ENCODE measurements at places on chromosomes 1 and 21.
A peak's percentile ranks its signal among the peaks of the same experiment; 100 is the strongest.

DNA sequence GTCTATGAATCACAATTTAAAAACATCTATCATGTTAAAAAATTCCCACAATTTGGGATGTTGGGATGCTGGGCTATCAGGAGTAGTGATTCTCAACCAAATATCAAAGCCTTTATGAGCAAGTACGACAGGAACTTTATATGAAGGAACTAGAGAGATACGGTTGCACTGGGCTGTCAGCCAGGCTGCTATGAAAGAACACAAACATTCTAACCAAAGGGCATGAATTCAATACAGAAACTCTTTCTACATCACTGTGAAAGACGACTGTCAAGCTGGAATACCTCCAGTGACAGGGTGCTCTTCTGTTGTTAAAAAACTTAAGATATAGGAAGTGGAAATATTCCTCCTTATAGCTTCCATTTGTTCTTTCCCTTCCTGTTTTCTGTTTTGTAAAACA lies 9.8 kb downstream of the CACNA1E start:
- no peak for DNase-seq

DNA sequence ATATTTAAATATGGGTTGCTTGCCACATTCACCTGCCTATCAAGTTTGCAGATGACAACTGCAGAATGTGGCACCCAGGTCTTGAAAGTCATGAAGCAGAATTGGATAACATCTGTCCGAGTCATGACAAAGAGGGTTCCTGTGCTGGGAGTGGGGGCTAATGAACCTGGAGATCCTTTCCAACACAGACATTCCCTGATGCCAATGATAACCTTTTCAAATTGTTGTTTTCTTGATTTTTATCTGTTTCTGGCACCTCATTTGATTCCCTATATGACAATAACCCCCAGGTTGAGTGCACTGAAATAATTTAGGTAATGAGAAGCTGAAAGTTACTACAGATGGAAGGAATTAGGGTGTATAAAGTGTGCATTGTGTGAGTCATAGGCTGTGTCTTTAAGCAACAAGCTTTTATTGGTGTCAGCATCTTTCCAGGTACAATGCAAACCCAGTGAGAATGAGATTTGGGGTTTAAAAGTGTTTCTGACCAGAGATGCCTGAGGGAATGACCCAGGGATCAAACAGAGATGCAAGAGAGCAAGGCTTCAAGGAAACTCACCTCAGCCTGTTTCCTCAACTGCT lies 32.0 kb upstream of the IL10 start:
- no peak for DNase-seq

GRCh38 chr1:109091078-109091838 lies 694 bp downstream of the TMEM167B start:
- DNase-seq: no peak

GRCh38 chr1:44588551-44589210 lies 85.6 kb downstream of the TMEM53 start:
- DNase-seq: no peak

DNA sequence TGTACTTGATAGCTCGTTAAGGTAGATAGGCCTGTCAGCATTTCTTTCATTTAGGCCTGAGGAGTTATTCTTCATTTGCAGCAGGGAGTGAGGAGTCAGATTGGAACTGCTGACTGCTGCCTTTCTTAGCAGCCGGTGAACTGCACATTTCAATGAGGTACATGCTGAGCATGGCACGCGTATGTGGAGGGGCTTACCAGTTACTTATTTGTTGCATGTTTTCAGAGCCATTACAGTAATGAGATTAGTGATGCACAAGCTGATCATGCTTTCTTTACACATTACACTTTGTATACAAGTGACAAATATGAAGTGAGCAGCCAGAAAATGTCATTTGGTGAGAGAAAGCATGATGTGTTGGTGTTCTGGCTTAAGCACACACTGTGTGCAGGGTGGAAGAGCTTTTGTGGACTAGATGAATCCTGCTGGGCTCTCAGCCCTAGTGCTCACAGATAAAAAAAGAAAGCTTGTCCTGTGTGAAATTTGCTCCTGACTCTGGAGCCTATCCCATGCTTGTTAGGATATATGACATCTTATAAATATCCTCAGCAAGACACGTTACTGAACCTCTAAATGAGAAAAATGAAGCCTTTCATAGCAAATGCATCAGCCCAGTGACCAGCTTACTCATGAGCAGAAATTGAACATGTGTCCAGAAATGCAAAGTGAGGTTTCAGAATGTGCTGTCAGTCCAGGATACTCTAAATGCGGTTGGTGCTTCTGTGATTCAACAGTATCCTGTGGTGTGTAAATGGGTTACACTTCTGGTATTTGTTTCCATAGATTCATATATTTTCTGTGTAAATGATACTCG lies 574.7 kb upstream of the ADGRL2 start:
- DNase-seq: no peak

DNA sequence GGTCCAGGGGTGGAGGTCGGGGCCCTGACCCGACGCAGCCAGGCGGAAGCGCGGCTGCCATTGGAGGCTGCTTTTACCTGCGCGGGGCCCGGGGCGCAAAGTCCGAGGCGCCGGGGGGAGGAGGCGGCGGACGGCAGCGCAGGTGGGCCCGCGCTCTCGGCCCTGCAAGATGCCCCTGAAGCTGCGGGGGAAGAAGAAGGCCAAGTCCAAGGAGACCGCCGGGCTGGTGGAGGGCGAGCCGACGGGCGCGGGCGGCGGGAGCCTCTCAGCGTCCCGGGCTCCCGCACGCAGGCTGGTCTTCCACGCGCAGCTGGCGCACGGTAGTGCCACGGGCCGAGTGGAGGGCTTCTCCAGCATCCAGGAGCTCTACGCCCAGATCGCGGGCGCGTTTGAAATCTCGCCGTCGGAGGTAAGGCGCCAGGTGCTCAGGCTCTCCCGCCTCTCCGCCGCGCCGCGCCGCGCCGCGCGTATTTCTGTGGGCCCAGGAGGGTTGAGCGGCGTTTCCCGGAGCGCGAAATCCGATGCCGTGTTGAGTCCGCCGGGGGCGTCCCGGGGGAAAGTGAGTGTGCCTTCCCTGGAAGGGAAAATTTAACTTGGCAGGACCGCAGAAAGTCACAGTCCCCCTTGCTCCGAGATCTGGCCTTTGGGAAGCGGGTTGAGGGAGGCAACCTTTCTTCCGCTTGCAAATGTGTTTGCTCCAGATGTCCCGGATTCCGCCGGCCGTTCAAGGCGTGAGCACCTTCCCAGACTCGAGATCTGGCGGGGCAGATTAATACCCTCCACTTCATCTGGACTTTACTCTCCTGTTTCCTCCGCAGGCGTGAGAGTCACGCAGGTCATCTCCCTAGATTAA lies at the start of gene GIPC2:
Gene GIPC2, plus strand, starts transcription at position 41 of the 853 bp plus-strand sequence. Its CDS starts 129 bp downstream, at position 170.
- DNase-seq: no peak

GRCh38 chr1:213666113-213666512 lies 321.7 kb upstream of the PROX1 start:
- no peak for DNase-seq

- DNase-seq: no peak
Observed at GRCh38 chr1:208167261-208167869, 76.8 kb downstream of the PLXNA2 start.

GRCh38 chr1:4271338-4271998 lies 371.4 kb upstream of the C1orf174 start:
- no peak for DNase-seq

DNA sequence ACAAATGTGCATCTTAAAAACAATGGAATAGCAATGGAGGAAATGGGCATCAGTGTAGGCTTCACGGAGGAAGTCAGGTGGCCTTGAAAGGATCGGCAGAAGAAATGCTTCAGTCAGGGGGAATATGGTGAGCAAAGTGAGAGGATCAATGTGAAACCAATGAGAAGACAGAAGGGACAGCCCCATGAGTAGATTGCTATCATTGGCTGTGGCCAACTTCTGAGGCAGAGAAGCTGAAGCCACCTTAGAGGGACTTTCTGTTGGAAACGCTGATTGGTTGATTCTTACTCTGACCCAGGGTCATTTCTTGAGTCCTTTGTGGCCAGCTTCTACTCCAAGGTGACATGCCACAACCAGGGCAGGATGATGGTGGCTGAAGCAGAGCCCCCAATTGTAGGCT lies 130.7 kb upstream of the ZNF648 start:
- DNase-seq: no peak

GRCh38 chr1:93328809-93329760 lies 16.6 kb upstream of the DR1 start:
- DNase-seq: no peak

DNA sequence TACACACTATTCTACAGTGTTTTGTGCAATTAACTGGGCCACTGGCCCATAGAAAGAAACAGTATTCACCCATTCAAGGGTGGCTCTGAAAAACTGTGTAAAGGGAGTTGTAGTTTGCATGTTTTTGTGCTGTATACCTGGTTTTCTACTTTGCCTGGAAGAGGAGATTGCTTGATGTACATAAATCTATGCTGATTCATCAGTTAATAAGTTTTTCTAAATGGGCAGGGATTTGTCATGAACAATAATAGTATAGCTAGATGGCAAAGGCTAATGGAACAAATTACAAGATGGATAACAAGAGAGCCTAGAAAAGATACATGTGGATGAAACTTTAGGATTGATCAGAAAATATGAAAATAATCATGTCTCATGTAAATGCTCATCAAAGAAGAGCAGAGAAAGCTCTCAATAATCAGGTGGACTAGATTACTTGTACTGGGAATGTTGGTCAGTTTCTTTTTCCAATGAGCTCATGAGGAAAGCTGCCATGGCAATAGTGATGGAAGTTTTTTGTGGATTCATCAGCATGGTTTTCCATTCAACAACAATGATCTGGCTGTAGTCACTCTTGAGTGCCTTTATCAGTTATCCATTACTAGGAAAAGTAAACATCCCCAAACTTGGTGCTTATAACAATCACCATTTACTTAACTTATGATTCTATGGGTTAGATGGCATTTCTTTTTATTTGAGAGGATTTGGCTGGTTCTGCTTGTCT lies 602.8 kb downstream of the BRINP3 start:
- no peak for DNase-seq

- DNase-seq: no peak
Observed at GRCh38 chr1:5910666-5911065, 81.6 kb downstream of the NPHP4 start.

GRCh38 chr1:89646259-89646658 lies 13.3 kb downstream of the LRRC8C start:
- no peak for DNase-seq

- DNase-seq: no peak
Observed at GRCh38 chr1:229342656-229343569, at the start of gene CCSAP. Gene CCSAP (minus strand): TSS chr1:229343047. CDS start chr1:229342465, 582 bp downstream.

GRCh38 chr1:228366062-228366865 lies 40.4 kb downstream of the TRIM11 start:
- no peak for DNase-seq

- DNase-seq: no peak
Observed at GRCh38 chr1:235571482-235571881, 67.2 kb upstream of the B3GALNT2 start.

DNA sequence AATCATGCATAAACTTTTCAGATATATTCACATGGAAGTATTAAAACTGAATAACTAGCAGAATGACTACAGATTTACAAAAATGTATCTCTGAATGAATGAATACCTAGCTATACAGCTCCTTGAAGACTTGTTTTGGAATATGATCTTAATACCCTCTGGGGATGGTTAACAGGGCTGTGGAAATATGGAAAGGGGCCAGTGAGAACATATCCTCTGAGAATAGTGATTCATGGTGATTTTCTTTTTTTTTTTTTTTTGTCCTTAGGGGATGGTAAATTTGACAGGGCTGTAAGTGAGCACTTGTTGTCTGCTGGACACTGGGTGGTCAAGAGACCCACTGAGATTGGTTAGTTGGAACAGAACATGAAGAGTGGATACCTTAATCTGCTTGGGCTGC lies 80.7 kb upstream of the HP1BP3 start:
- DNase-seq: no peak

DNA sequence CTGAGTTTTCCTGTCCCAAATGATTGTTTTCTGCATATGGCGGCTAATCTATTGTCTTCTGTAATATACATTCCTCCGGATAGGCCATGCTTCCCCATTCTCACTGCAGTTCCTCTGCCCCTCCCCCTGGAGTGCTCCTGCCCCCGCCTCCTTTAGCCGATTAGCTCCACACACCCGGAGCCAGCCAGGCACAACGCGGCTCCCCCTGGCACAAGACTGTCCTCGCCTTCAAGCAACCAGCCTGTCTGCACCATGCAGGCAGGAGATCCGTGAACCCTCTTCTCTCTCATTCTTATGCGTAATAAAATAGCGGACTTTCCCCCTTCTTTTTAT lies 18.0 kb downstream of the SERTAD4 start:
- peak; percentile 47 for DNase-seq

GRCh38 chr1:64209221-64209620 lies 5.8 kb downstream of the UBE2U start:
- DNase-seq: no peak

DNA sequence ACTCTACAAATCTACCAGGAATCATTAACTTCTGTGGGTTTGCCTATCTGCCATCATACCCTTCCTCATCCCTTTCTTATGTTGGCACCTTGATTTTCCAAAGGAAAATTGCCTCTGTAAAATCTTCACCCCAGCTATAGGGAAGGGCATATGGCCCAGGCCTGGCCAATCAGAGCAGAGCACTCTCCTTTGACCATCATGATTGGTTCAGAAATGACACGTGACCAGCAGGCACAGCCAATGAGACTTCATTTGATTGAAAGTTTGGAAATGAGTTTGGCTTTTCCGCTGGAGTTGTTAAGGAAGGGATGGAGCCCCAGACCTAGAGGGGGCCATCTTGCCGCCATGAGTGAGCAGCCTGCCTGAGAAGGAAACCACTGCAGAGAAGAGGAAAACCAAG lies 35.1 kb upstream of the IFFO2 start:
- no peak for DNase-seq

GRCh38 chr1:54487571-54488050 lies 60.4 kb upstream of the ACOT11 start:
- no peak for DNase-seq

- DNase-seq: no peak
Observed at GRCh38 chr1:65414538-65414937, 5.9 kb upstream of the LEPR start.

GRCh38 chr1:7432102-7432899 lies 338.8 kb upstream of the VAMP3 start:
- DNase-seq: no peak

- DNase-seq: no peak
Observed at GRCh38 chr1:88200545-88200944, 483.5 kb upstream of the PKN2 start.

GRCh38 chr21:18801468-18801867 lies 397.9 kb upstream of the TMPRSS15 start:
- no peak for DNase-seq

DNA sequence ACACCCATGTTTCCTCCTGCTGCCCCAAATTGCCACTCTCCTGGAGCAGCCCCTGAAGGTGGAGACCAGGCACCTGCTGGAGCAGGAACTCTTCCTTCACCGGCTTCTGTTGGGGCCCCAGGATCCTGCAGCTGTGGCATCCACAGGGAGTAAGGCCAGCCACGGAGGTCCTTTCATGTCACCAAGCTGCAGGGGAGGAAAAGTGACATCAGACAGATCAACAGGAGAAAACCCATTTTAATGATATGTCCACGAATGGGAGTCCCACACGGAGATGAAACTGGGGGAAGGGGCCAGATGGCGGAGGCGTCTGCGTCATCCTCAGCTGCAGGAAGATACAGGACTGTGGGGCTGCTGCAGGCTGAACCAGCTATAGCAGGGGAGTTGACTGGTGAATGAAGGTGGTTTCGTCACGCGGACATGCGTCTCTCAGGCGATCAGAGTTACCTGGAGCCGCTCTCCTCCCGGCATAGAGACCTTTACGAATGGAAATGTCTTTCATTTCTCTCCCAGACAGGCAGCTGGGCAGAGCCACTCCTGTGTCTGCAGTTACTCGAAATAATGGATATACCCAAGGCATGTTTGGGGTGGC lies 9.9 kb downstream of the TP73 start:
- no peak for DNase-seq
